ENCODE measurements at places on chromosomes 11 and 22.

DNA sequence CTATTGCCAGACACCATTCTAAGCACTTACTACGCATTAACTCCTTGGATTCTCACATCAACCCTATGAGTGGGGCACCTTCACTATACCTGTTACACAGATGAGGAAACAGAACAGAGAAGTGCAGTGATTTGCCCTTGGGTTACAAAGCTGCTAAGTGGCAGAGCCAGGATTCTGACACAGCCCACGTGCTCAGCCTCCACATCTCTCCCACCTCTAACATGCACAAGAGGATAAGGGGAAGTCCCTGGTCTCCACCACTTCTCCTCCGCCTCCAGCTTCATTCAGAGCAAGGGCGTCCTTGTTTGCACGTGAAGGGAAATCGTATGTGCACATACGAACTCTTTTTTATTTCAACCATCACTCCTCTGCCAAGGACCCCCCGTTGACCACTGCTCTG lies 53.7 kb downstream of the CDON start:
- DNase-seq: no peak

GRCh38 chr11:2089536-2090165 lies 49.5 kb downstream of the IGF2 start:
- DNase-seq: peak; percentile 17

- no peak for DNase-seq
These were observed 115.9 kb downstream of the RAB38 start for GRCh38 chr11:88059326-88059725.

DNA sequence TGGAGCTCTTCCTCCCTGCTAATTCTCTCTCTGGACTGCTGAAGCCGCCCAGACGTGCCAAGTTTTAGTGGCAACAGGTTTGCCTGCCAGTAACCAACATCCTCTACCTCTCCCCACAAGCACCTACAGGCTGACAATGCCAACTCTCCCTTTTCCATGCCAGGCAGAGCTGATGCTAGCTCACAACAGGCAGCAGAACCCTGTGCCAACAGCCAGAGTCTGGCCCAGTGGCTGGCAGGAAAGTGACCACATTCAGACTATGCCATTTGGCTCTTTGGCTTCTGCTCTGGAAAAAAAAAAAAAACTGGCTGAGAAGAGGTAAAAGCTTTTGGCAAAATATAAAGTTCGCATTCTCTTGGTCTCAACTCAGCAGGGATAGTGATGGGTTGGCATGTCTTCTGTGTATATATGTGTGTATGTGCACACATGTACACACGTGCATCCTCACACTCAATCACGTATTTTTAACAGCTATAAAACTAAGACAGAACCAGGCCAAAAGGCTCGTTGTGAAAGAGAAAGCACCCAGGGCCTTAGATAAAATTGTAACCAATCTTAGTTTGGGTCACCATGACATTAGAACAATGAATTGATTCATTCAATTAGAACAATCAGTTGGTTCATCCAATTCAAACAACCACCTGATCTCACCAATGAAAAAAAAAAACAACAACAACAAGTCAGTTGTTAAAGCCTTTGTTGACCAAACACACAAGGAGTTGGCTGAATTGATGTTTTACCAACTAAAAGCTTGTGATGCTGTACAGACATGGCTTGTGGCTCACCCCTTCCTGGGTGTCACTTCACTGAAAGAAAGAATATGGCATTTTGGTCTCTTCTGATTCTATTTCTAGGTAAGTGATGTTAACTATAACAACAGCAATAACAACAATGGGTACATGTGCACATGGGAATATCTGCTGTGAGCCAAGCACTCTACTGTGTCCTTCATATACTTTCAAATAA lies 48.6 kb downstream of the TRIM29 start:
- no peak for DNase-seq

- no peak for DNase-seq
These were observed 202.8 kb downstream of the MN1 start for GRCh38 chr22:27598792-27599191.

GRCh38 chr11:68303982-68304780 lies 8.2 kb upstream of the LRP5 start:
- DNase-seq: no peak

DNA sequence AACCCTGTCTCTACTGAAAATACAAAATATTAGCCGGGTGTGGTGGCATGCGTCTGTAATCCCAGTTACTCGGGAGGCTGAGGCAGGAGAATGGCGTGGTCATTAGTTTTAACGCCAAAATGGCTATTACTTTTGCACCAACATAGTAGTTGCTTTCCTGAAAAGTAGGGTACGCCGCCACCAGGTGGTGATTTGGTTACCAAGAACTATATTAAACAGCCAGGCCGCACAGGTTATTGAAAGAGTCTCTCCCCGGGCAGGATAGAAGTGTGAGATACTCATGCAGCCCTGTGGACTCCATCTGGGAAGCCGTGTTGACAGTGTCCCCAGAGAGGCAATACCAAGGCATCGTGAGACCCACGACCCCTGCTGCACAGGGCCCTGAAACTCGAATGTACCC lies 24.6 kb upstream of the LRRC32 start:
- DNase-seq: no peak

DNA sequence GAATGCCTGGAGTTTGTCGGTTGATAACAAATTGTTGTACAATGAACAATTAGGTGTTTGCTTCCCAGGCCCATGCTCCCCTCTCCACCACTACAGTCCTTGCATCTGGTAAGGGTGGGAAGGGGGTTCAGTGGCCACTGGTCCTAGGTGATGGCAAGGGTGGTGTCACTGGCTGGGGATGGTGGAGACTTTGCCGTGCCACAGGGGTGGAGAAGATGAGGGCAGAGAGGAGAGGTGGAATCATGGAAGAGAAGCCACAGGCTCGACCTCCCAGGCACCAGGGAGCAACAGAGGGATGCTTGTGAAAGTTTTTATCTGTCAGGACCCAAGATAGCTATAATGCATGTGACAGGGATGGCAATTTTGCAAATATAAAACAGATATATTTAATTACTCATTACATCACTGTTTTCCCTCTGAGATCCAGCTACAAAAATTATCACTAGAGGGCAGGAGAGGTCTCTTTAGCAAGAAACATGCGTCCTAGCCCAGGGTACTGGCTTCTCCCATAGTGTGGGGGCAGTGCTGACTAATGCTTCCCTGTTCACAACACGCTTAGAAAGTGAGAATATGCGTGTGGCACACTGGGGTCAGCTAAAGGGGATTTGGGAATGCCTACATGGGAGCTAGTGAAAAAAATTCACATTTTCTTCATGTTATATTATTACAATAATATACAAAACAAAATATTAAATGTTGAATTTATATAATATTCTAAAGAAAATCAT lies 49.0 kb upstream of the AMPD3 start:
- peak; percentile 27 for DNase-seq

DNA sequence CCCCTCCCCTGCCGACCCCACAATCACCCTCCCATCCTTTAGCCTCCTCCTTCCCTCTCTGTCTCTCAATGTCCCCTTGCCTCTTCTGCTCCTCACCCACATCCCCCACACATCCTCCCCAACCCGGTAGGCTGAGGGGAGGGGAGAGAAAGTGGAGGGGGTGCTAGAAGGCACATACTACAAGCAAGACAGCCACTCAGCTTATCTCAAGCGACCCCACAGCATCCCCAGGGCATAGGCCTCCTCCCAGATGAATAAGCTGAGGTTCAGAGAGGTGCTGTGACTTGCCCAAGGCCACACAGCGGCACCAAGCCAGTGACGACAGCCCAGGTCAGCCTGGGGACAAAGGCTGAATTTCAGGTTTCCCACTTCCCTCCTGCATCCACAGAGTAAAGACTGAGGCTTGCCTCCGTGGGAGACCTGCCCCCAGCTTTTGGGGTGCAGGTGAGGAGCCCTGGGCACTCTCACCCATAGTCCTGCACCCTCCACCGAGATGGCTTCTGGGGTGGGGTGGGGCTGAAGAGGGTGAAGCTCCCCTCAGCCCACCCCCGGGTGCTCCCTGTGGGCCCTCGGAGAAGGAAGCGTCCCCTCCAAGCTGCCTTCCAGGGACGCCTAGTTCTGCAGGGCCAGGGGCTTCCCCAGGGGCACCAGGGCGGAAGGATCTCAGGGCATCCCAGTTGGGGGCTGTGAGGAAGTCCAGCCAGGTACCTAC lies 511 bp downstream of the RAC2 start:
- DNase-seq: no peak

DNA sequence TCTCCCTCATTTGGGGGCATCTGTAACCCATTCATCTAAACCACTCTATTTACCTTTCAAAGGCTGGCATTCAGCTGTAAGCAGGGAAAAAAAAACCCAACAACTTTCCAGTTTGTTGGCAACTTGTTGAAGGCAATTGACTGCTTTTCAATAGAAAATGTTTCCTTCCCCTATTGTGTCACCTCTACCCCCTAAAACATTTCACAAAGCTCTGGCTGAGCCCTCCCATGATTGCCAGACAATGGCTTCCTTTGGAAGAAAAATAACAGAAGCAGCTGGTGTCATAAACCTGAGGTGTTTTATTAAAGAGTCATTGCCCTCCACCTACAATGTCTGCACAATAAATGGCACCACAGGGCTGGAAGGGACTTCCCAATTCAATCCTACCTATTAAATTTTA lies 22.1 kb upstream of the PSMA1 start:
- DNase-seq: no peak

- DNase-seq: no peak
These were observed 167.8 kb upstream of the NARS2 start for GRCh38 chr11:78742430-78742829.

DNA sequence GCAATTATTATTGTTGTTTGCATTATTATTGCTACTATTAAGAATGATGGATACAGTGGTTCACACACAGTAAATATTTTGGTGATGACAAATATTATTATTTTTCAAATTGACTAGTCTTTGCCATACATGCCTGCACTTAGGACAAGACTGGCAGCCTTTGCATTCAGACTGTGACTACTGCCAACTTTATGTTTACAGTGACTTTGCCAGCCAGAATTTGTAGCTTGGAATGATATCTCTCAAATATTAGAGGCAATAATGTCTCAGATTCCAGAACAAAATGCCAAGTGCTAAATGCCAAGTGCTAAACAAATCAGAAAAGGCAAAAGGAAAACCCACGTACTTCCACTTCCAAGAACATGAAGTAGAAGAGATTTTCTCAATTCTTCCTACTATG lies 823.1 kb downstream of the DLG2 start:
- DNase-seq: no peak

DNA sequence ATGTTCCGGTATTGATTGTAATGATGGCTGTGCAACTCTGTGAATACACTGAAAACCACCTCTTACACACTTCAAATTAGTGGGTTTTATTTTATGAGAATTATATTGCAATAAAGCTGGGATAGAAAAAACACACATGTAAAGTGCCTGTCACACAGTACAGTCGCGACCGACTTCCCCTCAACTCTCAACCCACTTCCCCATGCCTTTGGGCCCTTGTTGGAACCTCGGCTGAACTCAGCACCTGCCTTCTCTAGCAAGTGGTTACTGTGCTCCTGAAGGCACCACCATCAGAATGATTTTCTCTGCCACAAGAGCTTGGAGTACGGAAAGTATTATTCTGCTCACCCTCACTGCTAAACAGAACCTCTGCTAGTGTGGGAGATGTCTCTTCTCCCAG lies 13.5 kb downstream of the KCNJ1 start:
- no peak for DNase-seq

GRCh38 chr11:33413301-33413700 lies 156.1 kb downstream of the HIPK3 start:
- DNase-seq: no peak

- no peak for DNase-seq
These were observed 9.0 kb downstream of the RCOR2 start for GRCh38 chr11:63907808-63908530.

DNA sequence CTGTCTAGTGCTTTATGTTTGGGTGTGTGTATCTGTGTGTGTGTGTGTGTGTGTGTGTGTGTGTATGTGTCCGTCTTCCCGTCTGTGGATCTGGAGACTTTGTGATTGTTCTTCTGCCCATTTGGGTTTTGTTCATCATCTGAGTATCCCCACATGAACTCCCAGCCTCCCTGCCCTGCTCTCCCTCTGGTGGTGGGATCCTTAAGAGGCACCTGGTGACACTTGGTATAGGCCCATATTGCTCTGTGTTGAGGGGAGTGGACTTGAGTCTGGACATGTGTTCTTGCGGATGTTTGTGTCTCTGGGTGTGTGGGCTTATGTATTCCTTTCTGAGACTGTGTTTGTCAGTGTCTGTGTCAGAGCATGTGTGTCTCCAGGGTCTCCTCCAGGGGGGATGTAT lies 15.3 kb downstream of the RCOR2 start:
- DNase-seq: no peak

GRCh38 chr22:49753276-49753890 lies 74.3 kb downstream of the BRD1 start:
- no peak for DNase-seq

DNA sequence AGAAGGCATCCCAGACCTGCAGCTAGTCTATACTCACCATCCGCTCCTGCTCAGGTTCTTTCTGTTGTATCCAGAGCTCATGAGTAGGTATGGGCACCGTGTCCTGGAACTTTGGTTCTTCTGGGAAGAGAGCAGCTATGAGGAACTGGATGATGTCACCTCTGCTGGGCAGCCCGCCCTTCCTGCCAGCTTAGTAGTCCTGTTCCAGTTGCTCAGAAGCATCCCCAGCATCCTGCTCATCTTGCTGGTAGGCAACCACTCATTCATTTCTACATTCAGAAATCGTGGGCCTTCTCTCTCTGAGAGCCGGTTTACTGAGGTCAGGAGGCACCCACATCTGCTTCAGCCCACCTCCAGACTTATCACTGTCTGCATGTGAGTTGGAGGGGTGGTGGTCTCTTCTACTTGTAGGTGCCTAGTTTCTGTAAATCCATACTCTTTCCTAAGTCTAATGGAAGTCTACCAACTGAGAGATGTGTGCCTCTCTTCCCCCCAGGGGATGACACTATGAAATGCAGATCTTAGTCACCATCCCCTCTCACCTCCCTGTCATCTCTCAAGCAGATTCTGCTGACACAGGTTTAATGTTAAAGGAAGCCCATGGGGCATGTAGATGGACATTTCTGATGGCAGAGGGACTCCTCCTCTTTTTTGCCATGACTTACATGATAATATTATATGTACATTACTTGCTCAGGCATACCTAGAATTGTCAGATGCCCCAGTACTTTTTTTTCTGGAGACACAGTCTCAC lies 29.6 kb upstream of the CCDC134 start:
- DNase-seq: no peak

- DNase-seq: peak; percentile 55
These were observed 563 bp downstream of the BID start for GRCh38 chr22:17773606-17774205.

DNA sequence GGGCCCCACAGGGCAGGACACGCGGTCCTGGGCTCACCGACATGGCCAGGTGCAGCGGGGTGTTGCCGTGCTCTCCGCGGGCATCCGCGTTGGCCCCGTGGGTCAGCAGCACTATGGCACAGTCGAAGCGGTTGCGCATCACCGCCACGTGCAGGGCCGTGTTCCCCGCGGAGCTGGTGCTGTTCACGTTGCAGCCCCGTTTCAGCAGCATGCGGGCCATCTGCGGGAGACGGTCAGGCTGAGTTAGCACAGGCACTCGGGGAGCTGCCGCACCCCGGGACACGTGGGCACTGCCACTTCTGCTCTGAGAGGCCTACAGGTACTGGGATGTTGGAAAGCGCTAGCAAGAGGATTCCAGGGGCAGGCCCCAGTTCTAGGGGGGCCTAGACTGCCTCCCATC lies 22.3 kb upstream of the BAIAP2L2 start:
- DNase-seq: no peak

- DNase-seq: no peak
These were observed 12.5 kb downstream of the PATZ1 start for GRCh38 chr22:31333641-31334040.

GRCh38 chr11:108929241-108929640 lies 264.4 kb downstream of the DDX10 start:
- no peak for DNase-seq

All from activated CD4-positive, alpha-beta T cell treated with anti-CD3 and anti-CD28 coated beads for 24 hours (primary cell).